ENCODE measurements at places on chromosomes 1 and 21. TPM values are rescaled to one million over a fixed set of nuclear protein-coding genes. Genes with fewer than 3 reads are reported as not detected.

The S100A16 gene
- total RNA-seq = 59.7 TPM

The CYP4Z1 gene
- total RNA-seq = not detected

The SYT2 gene
- 0.03 TPM for total RNA-seq

GRCh38 chr1:107105914-107106313, 34.9 kb upstream of the NTNG1 start:
- DNase-seq = no peak
- no peaks in the 10 kb centered on the region for H3K36me3 ChIP-seq
- H3K4me1 ChIP-seq = no peaks in the 10 kb centered on the region
- H3K4me3 ChIP-seq = no peak overlapping the region

The F11R gene
- 93.7 TPM for total RNA-seq

The HPDL gene
- 1.4 TPM for total RNA-seq

- no peaks in the 10 kb centered on the region for H3K36me3 ChIP-seq
- H3K27ac ChIP-seq = no peak overlapping the region
Observed at GRCh38 chr1:93595266-93595665, 86.4 kb downstream of the BCAR3 start.

GRCh38 chr1:24364975-24365678, 46.0 kb downstream of the GRHL3 start:
- H3K27ac ChIP-seq = no peak overlapping the region
- H3K4me1 ChIP-seq = peaks cover 5% of the 10 kb centered on the region
- H3K36me3 ChIP-seq = no peaks in the 10 kb centered on the region
- no peak overlapping the region for H3K4me3 ChIP-seq
- DNase-seq = no peak
- no peaks in the 10 kb centered on the region for H3K27me3 ChIP-seq

The KCNA10 gene
- total RNA-seq = not detected

- peak; percentile 27 for DNase-seq
- H3K27me3 ChIP-seq = no peaks in the 10 kb centered on the region
- peak overlapping the region; percentile 35 for H3K27ac ChIP-seq
- no peak overlapping the region for H3K4me3 ChIP-seq
Observed at GRCh38 chr1:74713849-74714248, 19.0 kb downstream of the CRYZ start.

The ACTN2 gene
- 276 TPM for total RNA-seq

Data from cardiac muscle cell (in vitro differentiated cells and primary cell).